ENCODE measurements at places on chromosomes 5 and 9.

GRCh38 chr5:124919747-124920525 is 173.5 kb upstream of the ZNF608 start:
- DNase-seq = no peak

- no peak for DNase-seq
Observed at GRCh38 chr5:142006363-142007236, 6.2 kb downstream of the GNPDA1 start.

DNA sequence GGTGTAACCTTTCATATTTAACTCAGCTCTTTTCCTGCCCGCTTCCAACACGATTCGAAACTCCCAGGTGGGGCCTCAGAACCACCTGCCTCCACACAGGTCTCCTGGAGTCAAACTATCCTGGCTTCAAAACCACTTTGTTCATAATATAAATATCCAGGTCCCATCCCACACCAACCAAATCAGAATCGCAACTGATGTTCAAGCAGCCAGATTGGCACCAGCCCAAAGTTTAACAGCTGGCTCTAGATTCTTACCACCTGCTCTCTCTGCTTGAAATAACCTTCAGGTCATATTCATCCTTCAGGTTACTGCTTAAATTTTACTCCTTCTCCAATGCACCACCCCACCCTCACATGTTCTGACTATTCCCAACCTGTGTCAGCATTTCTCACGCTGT is 231.4 kb upstream of the TRPM3 start:
- no peak for DNase-seq

DNA sequence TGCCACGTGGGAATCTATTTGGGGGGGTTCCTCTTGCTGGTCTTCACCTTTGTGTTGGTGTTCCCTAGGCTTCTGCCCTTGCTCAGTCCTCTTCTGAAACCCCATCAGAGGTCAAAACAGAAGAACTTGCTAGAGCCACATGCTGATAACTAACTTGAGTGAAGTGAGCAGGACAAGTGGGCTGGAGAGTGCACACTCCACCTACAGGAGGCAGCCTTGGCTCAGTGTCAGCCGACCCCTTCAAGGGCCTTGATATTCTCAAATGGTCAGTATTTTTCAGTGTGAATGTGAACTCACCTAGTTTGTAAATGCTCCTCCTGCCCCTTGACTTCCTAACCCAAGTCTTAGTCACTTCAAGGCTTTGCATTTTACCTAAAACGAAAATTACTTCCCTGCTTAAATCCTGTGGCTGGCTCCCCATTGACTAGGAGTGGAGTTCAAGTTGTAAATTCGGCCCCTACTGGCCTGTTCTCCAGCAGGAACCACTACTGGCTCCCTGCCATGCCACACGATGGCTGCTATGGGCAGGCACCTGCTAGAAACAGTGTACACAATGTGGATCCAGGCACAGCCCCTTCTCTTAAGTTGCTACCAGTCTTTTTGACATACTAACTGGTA is 3.6 kb upstream of the SLC1A3 start:
- no peak for DNase-seq

DNA sequence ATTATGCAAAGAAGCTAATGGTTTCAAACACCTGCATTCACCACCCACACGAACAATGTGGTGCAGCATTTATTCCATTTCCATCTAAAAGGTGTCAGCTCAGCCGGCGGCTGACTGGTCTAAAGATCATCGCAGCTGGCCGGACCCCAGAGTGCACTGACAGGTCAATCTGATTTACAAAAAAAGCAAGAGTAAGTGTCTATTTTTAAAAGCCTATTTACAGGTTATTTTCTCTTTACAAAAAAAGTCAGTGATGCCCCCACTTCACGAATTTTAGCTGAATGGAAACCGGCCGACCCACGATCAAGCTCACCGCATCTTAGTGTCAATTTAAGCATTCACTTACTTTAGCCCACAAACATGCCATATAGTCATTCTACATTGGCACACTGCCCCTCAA is 58.3 kb downstream of the SEMA4D start:
- DNase-seq = no peak

DNA sequence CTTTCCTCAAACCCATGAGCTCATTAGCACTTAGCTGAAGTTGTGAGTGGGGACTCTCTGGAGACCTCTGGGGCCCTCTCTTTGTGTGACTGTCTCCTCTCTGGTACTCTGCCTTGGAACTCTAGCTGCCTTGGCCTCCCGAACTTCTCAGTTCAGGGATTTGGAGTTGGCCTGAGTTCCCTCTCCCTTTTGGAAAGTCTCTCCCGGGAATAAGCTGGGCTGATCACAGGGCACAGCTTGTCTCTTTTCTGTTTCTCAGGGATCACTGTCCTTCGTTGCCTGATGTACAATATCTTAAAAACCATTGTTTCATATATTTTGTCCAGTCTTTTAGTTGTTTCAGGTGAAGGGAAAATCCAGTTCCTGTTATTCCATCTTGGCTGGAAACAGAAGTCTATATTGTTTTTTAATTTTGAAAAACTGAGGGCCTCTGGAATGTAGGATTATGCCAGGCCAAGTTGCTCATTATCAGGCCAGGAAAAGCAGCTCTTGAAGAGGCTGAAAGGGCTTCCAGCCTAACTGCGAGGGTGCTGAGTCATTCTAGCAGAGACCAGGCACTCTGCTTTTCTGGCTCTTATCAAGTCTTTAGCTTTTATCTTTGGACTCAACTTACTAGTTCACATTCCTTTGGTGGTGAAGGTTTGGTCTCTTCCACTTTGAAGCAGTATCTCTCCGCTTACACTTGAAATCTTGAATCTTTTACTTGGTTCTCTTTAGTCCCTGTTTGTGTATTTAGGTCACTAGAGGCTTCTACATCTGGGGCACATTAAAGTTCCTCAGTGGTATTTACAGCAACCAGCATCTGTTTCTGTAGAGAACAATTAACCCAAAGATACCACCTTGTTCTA is 8.4 kb upstream of the RGS3 start:
- DNase-seq = no peak

DNA sequence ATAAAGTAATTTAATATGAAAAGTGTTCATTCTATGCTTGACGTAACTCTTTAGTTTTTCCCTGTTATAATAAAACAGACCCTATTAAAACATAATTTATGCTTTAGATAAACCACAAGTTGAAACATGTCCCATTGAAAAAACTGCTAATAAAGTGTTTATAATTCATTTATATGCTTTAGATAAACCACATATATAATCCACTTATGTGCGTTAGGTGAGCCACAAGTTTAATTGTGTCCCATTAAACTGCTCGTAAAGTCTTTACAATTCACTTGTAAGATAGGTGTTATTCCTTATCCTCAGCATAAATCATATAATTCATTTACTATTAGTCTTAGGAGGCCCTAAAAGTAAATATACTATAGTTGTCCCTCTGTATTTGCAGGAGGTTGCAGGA is 3.6 kb downstream of the NIPSNAP3B start:
- DNase-seq = no peak

DNA sequence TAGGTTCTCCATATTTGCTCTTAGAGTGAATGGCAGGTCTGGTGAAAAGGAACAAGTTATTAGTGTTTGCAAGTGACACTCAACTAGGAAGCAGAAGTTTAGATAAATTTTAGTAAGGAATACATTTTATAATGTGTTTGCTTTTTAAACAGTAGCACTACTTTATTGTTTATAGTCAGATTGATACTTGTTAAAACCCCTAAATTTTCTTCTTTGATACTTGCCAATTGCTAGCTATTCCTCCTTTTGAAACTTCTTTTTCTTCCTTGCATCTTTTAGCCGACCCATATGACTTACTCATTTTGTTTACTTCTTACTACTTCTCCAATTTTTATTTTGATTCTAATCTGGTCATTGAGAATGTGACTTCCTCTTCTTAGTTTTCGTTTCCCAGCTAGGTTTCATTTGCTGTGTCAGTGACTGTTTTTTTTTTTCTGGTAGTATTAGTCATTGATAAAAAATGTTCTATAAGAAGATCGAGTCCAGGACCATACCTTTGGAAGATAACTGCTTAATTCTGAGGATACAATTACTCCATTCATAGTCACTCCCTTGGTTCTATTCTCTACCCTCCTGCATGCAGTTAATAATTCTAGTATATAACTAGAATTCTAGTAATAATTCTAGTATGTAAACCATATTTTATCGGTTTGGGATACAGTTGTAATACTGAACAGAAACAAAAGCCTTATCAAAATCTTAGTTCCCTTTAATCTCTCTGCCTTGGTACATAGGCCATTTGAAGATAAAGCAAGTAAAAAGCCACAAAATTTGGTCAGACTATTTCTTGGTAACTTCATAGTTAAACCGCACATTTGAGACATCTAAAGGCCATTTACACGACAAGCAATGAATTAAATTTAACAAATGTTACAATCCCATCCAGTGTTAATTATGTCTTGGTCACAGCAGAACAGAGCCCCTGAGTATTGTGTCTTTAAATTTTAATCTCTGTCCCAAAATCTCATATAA is 2.8 kb upstream of the RICTOR start:
- DNase-seq = no peak

DNA sequence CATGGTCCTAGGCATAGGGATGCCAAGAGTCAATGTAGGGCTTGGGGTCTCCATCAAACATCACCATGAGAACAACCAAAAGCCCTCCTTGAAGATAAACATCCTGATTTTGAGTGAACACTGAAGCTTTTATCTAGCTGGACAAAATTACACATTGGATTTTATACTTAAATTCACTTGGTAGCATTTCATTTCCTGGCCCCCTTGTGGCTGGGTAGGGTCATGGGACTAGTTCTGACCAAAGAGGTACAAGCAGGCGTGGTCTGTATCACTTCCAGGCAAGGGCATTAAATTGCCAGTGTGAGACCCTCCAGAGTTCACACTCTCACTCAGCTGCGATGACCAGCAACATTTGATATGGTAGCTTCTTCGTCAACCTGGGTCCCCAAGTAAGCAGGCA is 320.3 kb downstream of the ACTL7B start:
- no peak for DNase-seq

DNA sequence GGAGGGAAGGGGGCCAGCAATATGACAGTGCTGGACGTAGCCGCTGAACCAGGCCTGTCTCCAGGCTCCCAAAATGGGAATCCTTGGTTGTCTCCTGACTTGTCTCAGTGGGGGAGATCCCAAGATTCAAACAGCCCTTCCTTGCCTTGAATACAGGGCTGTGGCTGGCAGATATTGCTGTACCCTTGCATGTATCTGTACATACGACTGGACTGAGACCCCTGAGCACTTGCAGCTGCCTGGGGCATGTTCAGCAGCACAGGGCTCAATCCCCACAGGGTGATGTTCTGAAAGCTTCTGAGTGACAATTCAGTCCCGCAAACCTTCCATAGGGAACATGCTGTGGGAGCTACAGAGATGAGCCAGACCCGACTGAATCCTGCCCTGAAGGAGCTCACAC is 13.3 kb downstream of the OR13J1 start:
- no peak for DNase-seq

DNA sequence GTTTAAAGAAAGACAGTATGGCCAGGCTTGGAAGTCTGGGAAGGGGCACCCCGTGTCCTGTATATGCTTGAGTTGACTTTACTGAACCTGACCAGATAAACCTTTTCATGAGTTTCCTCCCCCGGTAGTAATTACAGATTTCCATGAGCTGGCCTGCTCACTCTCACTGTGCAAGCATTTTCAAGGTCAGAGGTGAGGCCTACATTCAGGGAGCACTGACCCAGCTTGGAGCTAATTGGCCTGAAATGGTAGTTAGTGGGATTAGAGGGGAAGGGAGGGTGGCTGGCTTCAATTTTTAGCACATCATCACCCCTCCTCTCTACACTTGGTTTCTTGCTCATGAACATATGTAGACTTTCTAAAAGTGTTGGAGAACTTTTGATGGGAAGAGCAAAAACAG is 99.2 kb downstream of the PSAT1 start:
- DNase-seq = no peak

- no peak for DNase-seq
Observed at GRCh38 chr5:149924486-149924885, 20.1 kb downstream of the PDE6A start.

DNA sequence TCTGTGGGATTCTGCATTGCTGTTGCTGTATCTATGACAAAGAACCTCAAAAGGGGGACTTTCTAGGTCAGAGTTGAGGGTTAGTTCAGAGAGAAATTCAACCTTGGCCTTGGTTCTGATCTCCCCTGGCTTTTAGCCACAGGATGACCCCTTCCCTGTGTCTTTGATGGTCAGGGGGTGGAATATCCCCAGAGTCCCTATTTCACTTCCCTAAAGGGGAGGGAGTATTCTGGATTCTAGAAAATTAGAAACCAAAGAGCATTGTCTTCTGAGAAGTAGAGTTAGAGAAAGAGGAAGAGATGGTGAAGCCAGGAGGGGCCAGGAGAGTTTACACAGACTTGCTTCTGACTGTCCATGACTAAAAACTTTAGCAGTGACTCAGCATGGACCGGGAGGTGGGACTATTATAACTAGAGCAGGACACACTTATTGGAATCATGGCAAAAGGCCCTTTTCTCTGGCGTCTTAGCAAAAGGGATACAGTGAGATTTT is 56.2 kb upstream of the LPAR1 start:
- DNase-seq = no peak

DNA sequence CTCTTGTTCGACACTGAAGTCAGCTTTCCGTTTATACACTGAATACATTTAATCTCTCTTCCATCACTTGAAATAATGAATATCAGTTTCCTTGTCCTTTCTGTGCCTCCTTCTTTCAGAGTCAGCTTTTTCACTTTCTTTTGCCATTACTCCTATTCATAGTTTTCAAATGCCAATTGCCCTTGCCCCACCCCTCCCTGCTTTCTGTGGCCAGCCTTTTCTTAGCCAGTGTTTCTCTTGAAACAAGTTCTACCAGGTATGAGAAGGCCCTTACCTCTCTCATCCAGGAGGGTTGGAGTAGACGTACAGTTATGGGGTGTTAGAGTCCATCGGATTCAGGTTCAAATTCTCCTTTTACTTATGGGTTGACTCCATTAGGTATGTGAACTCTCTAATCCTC is 574.7 kb upstream of the SEMA6A start:
- no peak for DNase-seq

DNA sequence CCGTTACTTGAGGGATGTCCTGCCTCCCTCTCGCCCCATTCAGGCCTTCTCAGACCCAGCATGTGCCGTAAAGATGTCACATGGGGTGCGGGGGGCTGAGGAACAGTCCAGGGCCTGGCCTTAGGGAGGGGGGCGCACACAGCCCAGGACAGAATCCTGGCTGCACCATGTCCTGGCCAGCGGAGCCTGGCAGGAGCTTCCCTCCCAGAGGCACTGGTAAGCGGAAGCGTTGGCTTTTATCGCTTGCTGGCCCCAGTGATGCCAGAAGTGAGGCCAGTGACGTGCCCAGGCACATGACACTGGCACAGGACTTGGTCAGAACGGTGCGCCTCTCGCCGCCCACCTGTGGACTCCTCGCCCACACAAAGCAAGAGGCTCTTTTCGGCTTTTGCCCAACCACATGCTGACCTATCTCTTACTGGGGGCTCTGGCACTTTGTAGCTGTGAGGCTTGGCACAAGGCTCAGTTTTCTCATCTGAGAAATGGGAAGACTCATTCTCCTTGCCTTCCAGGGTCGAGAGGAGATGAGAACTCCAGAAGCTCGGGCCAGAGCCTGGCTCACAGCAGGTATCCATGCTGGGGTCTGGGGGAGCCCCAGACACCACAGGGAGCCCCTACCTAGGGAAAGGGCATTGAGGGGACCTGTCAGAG is 59.0 kb downstream of the LMX1B start:
- DNase-seq = no peak
